Chondrocyte (in vitro differentiated cells): ENCODE measurements at places on chromosomes 7 and 10. TPM values are rescaled to one million over a fixed set of nuclear protein-coding genes. Genes with fewer than 3 reads are reported as not detected.

- no peak for DNase-seq
- peak overlapping the region; percentile 83 for H3K4me3 ChIP-seq
- H3K36me3 ChIP-seq: no peaks in the 10 kb centered on the region
- peaks cover 13% of the 10 kb centered on the region for H3K27me3 ChIP-seq
- H3K4me1 ChIP-seq: peaks cover 27% of the 10 kb centered on the region
Observed at GRCh38 chr10:24207781-24208611, 942 bp upstream of the KIAA1217 start.

The LIPN gene
- not detected in 3 replicates for total RNA-seq

- H3K27me3 ChIP-seq: peaks cover 6% of the 10 kb centered on the region
- DNase-seq: no peak
- no peak overlapping the region for H3K4me3 ChIP-seq
Observed at GRCh38 chr7:157615101-157615817, 278.5 kb downstream of the DNAJB6 start.

GRCh38 chr7:1200045-1200444 lies 32.6 kb upstream of the UNCX start:
- no peak for DNase-seq
- no peak overlapping the region for H3K4me3 ChIP-seq
- no peaks in the 10 kb centered on the region for H3K4me1 ChIP-seq
- peaks cover 29% of the 10 kb centered on the region for H3K27me3 ChIP-seq
- no peak overlapping the region for H3K27ac ChIP-seq

The CCL24 gene
- not detected in 3 replicates for total RNA-seq

- no peak overlapping the region for H3K4me3 ChIP-seq
- no peaks in the 10 kb centered on the region for H3K36me3 ChIP-seq
- peaks cover 11% of the 10 kb centered on the region for H3K27me3 ChIP-seq
- DNase-seq: no peak
- no peak overlapping the region for H3K27ac ChIP-seq
- H3K4me1 ChIP-seq: no peaks in the 10 kb centered on the region
Observed at GRCh38 chr7:104803931-104804330, 210.1 kb upstream of the KMT2E start.

The TFPI2 gene
- 6.0 to 14.1 TPM (median 10.6 TPM) in 3 replicates for total RNA-seq

GRCh38 chr7:767580-767940 lies 40.5 kb upstream of the PRKAR1B start:
- H3K27ac ChIP-seq: no peak overlapping the region
- peaks cover 20% of the 10 kb centered on the region for H3K4me1 ChIP-seq
- no peak overlapping the region for H3K4me3 ChIP-seq
- H3K36me3 ChIP-seq: peaks cover 26% of the 10 kb centered on the region

DNA sequence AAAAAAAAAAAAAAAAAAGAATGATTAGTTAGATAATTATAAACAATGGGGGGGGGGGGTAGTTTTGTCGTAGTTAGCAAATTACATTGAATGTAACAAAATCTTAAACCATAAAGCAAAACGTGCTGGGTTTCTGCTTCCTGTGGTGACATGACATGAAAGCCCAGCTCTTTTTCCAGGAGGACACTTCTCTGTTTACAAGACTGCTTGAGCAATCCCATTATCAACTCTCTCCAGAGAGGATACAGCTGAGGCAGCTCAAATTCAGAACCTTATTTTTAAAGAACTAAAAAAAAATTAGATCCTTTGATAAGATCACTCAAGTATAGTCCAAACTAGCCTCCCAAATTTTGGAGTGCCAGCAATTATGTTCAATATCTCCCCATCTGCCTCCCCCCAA lies 58.6 kb downstream of the ADRB1 start:
- no peak overlapping the region for H3K4me3 ChIP-seq
- no peak overlapping the region for H3K27ac ChIP-seq

DNA sequence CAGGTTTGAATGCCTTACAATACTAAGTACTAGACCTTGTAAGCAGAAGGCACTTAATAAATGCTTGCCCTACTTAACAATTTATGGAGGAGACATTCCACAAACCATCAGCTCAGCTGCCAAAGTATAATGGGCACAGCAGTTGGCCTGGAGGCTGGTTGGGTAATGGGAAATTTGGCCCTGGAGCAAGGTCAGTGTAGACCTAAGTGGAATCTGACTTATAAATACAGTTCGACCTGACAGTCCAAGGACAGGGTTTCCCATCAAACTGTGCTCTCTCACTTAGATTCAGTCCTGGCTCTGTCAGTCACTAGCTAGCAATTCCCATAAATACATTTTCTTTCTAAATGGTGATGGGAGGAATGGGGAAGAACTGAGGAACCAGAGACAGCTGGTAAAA lies 62.6 kb upstream of the ABCB4 start:
- no peak for DNase-seq
- H3K36me3 ChIP-seq: no peaks in the 10 kb centered on the region
- no peak overlapping the region for H3K4me3 ChIP-seq

- peak overlapping the region; percentile 53 for H3K27ac ChIP-seq
- H3K27me3 ChIP-seq: no peaks in the 10 kb centered on the region
- H3K36me3 ChIP-seq: no peaks in the 10 kb centered on the region
- H3K4me3 ChIP-seq: no peak overlapping the region
- no peak for DNase-seq
- peaks cover 38% of the 10 kb centered on the region for H3K4me1 ChIP-seq
Observed at GRCh38 chr7:111363099-111363498, 199.2 kb downstream of the IMMP2L start.

DNA sequence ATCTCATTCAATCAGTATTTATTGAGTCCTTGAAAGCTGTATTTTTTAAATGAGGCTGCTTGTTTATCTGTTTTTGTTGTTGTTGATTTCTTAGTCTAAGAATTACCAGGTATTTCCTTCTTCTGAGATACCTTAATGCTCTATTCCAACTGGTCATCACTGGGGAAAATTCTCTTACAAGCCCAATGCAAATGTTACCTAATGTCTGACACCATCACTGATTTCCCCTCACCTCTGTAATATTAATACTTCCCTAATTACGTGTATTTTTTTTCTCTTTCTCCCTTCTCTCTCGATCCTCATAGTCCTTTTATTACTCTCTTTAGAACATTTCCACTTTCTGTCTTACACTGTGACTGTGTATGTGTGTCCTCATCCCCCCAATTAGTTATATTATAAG lies 13.9 kb downstream of the HDAC9 start:
- peaks cover 53% of the 10 kb centered on the region for H3K4me1 ChIP-seq
- H3K27me3 ChIP-seq: no peaks in the 10 kb centered on the region
- peak overlapping the region; percentile 95 for H3K27ac ChIP-seq

GRCh38 chr10:13054844-13055243 lies 45.1 kb upstream of the OPTN start:
- H3K27me3 ChIP-seq: peaks cover 7% of the 10 kb centered on the region
- no peak for DNase-seq
- H3K4me1 ChIP-seq: peaks cover 8% of the 10 kb centered on the region
- no peak overlapping the region for H3K27ac ChIP-seq

The EPO gene
- total RNA-seq: not detected in 3 replicates

DNA sequence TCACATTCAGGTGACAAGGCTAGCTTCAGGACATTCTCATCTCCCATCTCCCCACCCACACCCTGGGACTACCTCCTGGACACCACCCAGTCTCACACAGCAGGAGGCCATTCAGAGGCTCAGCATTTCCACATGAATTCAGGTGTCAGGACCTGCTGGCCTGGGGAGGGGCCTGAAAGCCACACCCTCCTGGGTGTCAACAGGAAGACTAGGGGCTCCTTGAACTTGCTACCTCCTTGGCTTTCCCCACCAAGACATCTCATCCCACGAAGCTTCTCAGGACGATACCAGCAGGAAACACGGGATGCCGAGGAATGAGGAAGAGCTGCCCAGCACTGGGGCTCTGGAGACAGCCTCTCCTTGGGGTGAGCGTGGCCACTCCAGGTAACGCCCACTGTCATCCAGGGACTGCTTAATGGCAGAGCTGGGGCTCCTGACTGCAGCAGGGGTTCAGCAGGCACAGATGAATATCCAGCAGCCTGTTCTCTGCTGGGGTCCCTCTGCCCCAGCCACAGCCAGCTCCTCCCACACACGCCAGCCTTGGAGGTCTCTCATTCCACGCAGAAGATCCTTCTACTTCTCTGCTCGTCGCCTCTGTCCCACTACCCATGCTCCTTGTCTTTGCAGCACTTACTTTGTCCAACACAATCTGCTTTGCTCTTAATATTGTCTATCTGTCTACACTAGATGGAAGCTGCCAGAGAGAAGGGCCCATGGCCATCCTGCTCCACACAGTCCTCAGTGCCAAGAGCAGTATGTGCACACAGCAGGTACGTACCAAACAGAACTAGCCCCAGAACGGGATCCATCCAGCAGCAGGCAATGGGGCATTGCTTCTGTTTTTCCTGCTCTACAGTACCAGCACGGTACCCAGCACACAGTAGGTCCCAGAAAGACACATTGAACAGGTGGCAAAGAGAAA lies 88.7 kb downstream of the FAM53B start:
- no peaks in the 10 kb centered on the region for H3K27me3 ChIP-seq
- no peaks in the 10 kb centered on the region for H3K36me3 ChIP-seq
- no peak overlapping the region for H3K27ac ChIP-seq
- peaks cover 10% of the 10 kb centered on the region for H3K4me1 ChIP-seq

The SEMA3C gene
- 77.4 to 155 TPM (median 80.0 TPM) in 3 replicates for total RNA-seq

The GNAT3 gene
- not detected in 3 replicates for total RNA-seq

The FGL2 gene
- 0.19 TPM in 1 of 3 replicates, not detected in the others for total RNA-seq

GRCh38 chr7:33720139-33720538 lies 185.2 kb upstream of the BMPER start:
- peaks cover 2% of the 10 kb centered on the region for H3K27me3 ChIP-seq
- no peak overlapping the region for H3K4me3 ChIP-seq
- H3K27ac ChIP-seq: no peak overlapping the region
- peaks cover 35% of the 10 kb centered on the region for H3K4me1 ChIP-seq
- peaks cover under 1% of the 10 kb centered on the region for H3K36me3 ChIP-seq

The CRYGN gene
- not detected in 3 replicates for total RNA-seq

The SLC26A4 gene
- total RNA-seq: 0.55 to 0.85 TPM (median 0.60 TPM) in 3 replicates

GRCh38 chr7:70680306-70680705 lies 451.6 kb upstream of the GALNT17 start:
- H3K4me3 ChIP-seq: no peak overlapping the region
- H3K4me1 ChIP-seq: peaks cover 16% of the 10 kb centered on the region
- H3K27me3 ChIP-seq: no peaks in the 10 kb centered on the region
- no peak overlapping the region for H3K27ac ChIP-seq
- DNase-seq: no peak

The FEZF1 gene
- total RNA-seq: not detected in 3 replicates

DNA sequence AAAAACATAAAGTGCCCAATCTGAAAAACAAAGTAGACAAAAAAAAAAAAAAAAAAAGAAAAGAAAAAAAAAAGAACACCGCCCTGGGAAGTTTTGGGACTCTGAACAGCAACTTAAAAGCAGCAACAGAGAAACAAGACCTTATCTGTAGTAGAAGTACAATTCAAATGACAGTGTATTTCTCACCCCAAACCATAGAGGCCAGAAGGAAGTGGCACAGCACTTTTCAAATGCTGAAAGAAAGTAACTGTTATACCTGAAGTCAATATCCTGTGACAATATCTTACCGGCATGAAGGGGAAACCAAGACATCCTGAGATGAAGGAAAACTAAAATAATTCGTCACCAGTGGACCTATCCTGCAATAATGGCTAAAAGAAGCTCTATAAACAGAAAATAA lies 112.1 kb downstream of the DNAJC1 start:
- no peak overlapping the region for H3K4me3 ChIP-seq
- peaks cover 28% of the 10 kb centered on the region for H3K36me3 ChIP-seq
- no peaks in the 10 kb centered on the region for H3K27me3 ChIP-seq
- H3K4me1 ChIP-seq: peaks cover 4% of the 10 kb centered on the region

DNA sequence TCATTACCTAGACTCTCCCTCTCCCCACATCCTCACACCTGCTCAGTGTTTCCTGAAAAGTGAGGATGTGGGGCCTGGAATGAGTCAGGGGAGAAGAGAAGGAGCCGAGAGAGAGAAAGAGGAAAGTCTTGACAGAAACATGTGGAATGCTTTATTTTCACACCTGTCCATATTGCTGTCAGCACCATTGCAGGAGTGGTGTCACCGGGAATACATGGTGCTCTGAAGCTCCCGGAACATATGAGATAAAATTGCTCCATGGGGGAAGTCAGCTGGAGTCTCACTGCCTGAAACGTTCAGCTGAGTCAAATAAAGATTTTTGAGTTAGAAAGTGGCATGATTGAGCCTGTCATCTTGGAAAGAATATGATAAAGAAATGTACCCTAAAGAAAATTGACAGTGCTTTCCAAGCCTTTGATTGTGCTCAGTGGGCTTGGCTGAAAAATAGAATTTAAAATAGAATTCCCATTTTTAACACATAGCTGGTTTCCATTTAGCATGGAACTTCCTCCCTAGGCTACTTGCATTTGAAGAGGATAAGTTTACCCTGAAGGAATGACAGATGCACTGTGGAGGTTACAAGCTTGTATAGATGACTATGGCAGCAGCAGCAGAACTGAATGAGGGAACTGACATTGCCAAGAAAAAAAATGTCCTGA lies 182.4 kb downstream of the PCLO start:
- H3K4me1 ChIP-seq: peaks cover 2% of the 10 kb centered on the region
- no peak overlapping the region for H3K4me3 ChIP-seq
- no peak overlapping the region for H3K27ac ChIP-seq
- no peak for DNase-seq
- no peaks in the 10 kb centered on the region for H3K36me3 ChIP-seq

- no peak overlapping the region for H3K4me3 ChIP-seq
- no peak overlapping the region for H3K27ac ChIP-seq
- H3K36me3 ChIP-seq: no peaks in the 10 kb centered on the region
- no peaks in the 10 kb centered on the region for H3K27me3 ChIP-seq
Observed at GRCh38 chr10:131021969-131022368, 289.6 kb downstream of the TCERG1L start.

- no peaks in the 10 kb centered on the region for H3K4me1 ChIP-seq
- no peak overlapping the region for H3K27ac ChIP-seq
- no peak for DNase-seq
- no peak overlapping the region for H3K4me3 ChIP-seq
Observed at GRCh38 chr7:136617176-136617575, 251.3 kb upstream of the CHRM2 start.

The POP7 gene
- 24.2 to 31.8 TPM (median 25.5 TPM) in 3 replicates for total RNA-seq

DNA sequence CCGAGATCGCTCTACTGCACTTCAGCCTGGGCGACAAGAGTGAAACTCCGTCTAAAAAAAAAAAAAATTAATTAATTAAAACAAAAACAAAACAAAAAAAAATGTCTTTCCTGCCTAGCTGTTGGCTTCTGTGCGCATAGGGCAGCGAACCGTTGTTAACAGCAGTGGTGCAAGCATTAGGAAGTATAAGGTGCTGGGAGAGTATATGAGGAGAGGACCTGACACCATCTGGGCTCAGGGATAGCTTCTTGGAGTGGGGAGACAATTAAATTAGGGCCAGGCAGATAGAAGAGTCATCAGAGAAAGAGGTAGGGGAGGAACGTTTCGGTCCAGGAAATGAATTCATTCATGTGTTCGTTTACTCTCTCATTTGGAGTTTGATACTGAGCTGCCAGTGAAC lies 46.2 kb upstream of the EZH2 start:
- H3K4me1 ChIP-seq: peaks cover 8% of the 10 kb centered on the region
- DNase-seq: no peak
- H3K27me3 ChIP-seq: no peaks in the 10 kb centered on the region
- H3K36me3 ChIP-seq: no peaks in the 10 kb centered on the region
- no peak overlapping the region for H3K4me3 ChIP-seq

The CPA1 gene
- total RNA-seq: 0.20 TPM in 1 of 3 replicates, not detected in the others

DNA sequence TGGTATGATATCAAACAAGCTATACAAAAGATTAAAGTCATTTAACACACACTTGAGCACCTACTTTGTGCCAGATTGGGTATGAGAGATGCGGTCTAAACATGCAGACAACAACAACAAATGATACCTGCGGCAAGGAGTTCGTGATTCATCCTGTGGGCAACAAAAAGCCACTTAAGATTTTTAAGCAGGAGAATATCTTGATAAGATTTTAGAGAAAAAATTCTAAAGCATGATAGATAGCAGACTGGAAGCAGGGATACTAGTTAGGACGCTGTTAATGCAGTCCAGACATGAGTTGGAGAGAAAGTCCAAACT lies 1.6 kb upstream of the KBTBD2 start:
- peaks cover 32% of the 10 kb centered on the region for H3K4me1 ChIP-seq
- H3K36me3 ChIP-seq: no peaks in the 10 kb centered on the region
- H3K4me3 ChIP-seq: no peak overlapping the region
- DNase-seq: no peak
- no peak overlapping the region for H3K27ac ChIP-seq
